ENCODE measurements at places on chromosomes 7 and 10.

DNA sequence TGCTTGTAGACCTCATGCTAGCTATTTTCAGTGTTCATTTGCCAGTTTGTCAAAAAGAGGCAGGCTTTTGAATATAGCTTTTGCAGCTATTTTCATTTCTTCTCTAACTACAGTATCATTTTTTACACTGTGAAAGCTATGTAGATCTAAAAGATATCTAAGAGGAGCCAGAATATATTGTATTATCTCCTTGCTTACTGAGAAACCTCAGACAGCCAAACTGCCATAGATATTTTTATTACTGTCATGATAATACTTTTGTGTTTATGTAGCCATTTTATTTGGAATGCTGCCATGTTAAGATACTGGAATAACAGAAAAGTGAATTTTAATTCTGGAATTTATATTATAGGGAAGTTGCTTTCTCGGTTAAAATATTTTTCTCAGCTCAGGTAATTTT is 37.2 kb downstream of the ANKIB1 start:
- DNase-seq = no peak

DNA sequence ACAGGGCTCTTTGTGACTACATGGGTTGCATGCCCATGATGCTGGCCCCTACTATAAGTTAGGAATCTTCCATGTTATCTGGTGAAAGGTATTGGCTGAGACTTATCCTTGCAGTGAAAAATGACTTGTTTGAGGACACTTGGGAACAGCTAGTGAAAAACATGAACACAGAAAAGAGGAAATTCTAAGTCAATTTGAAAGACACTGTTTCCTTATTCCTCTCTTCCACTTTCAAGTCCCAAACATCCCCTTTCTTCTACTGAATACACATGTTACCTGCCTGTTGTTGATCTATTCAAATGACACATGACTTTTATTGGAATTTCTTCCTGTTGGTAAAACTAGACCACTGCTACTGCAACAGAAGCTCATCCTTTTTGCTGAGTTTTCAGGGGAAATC is 29.5 kb upstream of the PRKCQ start:
- DNase-seq = no peak

GRCh38 chr10:20363684-20364083 is 533.4 kb downstream of the NEBL start:
- DNase-seq = no peak

GRCh38 chr7:1777122-1777521 is 107.0 kb downstream of the ELFN1 start:
- no peak for DNase-seq

DNA sequence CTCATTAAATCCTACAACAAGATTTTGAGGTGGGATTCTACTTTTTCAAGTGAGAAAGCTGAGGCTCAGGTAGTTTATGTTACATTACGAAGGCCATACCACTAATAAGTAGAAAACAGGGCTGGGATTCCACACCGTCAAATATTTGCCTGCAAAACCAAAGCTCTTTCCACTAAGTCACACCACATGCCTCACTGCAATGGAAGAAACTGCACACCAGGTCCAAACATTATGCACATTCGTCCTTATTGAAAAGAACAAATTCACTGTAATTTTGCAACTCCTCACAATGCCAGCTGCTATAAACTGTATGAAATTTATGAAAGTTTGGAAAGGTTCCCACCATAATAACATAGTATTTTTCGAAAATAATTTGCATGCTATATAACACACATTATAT is 66.5 kb downstream of the DGKB start:
- DNase-seq = no peak

DNA sequence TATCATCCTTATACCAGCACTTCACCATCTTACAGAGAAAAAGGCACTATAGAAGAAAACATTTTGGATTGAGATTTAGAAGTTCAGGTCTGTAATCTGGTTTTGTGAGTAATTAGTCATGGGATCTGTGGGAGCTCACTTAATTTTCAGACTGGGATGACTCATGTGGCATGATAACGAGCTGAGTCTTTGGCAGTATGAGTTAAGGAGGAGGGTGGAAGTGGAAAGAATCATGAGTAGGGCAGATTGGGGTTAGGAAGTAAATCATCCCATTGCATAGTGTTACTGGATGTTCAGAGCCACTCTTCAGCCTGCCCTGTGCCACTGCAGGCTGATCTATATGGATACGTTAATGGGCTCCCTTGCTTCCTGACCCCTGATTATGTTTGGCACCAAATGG is 64.9 kb downstream of the ZNF92 start:
- no peak for DNase-seq

DNA sequence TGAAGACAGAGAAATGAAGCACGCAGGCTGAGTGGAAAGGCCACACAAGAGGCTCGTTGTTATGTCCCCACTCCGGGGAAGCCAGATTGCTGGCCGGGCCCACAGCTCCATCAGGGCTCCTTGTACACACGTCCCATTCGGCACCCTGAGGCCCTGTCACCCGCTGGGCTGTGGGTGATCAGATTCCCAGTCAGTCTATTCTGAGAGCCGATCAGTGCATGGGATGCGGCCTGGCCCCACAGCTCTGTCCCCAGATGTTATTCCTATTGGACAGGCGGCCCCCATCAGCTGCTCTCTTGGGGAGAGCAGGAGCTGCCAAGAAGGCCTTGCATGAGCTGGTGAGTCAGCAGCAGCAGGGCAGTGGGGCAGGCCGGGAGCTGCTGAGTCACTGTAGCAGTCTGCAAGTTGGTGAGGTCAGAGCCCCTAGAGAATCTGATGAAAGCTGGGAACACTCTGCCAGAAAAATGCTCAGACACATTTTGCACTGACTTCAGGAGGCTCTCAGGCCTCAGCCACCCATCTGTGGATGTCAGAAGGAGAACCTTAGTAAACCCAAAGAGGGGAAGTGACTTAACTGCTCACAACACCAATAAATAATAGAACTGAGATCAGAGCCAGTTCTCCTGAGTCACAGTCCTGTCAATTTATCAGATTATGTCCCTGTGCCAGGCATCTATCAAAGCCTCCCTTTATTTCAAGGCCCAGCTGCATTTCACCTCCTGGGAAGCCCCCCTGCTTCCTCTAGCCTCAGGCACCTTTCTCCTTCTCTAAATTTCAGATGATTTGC is 9.4 kb upstream of the PSAP start:
- DNase-seq = no peak

DNA sequence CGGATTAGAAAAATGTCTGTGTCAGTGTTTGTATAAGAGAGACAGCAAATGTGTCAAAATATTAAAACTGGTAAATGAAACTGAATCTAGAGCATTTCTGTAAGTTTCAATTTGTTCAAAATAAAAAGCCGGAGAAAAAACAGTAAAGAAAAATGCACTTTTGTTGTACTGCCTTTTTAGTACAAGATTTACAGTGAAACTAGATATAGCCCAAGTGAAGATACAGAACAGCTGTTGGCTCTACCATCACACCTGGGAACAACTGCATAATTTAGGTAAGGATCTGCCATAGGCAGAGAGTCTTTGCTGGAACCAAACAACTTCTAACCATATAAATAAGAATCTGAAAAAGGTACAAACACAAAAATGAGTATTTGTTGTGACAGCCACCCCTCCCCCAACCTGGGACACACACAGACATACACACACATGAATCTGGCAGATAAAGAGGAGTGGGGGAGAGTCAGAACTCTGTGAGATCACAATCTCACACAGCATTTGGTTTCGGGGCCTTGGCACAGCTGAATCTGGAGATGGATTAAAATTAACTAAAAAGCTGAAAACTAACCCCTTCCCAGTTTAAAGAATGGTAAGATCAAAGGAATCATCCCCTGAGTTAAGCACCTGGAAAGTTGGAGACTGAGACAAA is 54.8 kb downstream of the DPY19L1 start:
- no peak for DNase-seq

GRCh38 chr7:7705318-7705717 is 13.1 kb downstream of the RPA3 start:
- no peak for DNase-seq

GRCh38 chr10:121324678-121325213 is 273.5 kb downstream of the FGFR2 start:
- DNase-seq = no peak

- DNase-seq = no peak
Measured at GRCh38 chr10:113180401-113181154, 230.5 kb downstream of the TCF7L2 start.

- no peak for DNase-seq
Measured at GRCh38 chr10:101285519-101286070, 56.3 kb upstream of the LBX1 start.

- DNase-seq = no peak
Measured at GRCh38 chr7:29146057-29146706, at the start of gene CPVL. Gene CPVL, minus strand, starts transcription at chr7:29146537. Its CDS starts 25,476 bp downstream, at chr7:29121061.

DNA sequence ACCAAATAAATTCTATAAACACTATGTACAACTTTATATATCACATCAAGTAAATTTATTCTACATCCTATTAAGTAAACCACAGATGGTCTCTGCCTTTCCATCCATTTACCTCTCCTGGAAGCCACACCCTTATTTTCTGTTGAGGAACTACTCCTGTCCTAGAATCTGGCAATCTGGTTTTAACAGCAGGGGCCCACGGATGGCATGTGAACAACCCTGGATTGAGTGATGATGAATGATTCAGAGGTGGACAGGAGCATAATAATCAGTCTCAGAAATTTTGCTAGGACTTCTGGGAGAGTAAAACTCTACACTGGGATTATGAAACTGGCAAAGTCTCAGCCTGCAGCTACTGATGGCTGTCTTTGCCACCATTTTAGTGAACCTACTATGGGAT is 54.1 kb downstream of the CDK6 start:
- DNase-seq = no peak

DNA sequence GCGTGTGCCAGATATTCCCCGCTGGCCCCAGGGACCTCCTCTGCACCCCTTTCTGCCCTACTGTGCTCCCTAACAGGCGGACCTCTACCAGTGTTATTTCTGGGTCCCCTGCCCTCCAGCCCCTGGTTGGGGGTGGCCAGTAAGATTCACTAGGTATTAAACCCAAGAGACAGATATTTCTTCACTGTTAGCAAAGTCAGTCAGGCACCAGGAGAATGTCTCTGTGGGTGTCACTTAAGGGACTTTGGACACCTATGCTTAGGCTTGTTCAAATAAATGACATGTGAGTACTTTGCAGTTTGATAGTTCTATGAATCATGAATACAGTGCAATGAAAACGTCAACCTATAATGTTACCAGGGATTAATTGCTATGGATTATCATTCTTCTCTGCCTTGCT is 234.3 kb upstream of the IGFBP3 start:
- DNase-seq = no peak

DNA sequence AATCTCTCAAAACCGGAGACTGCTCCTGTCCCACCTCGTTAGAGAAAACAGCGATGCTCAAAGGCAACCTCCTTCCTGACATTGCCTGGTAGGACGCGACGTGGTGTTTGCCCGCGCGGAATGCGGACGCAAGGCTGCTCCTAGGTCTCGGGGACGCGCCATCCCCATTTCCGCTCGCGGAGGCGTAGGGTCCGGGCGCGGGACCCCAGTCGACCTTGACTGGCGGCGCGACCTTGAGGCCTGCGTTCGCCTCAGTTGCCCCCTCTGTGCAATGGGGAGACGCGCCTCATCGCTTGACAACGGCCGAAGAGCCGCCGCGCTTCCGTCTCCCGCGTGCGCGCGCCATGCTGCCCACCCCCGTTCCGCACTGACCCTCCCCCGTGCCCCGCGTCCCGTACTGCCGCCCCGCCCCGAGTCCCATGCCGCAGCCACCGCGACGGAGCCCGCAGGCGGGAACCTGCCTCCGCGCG is 412 bp upstream of the PPIA start:
- DNase-seq = no peak

DNA sequence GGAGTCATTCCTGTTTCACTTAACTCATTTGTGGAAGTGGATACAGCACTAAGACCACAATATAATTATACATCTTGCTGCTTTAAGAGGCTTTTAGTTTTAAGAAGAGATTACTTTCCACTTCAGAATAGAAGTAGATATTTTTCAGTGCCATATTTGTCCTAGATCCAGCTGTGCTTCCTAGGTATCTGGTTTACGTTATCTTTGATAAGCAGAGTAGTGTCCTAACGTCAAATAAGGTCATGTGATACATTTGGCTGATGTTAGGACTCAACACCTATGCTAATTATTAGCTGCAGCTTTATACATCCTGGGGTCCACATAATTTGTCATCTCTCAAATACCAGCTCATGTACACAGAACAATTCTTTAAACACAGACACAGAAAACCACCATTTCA is 196.2 kb upstream of the SMIM30 start:
- no peak for DNase-seq

GRCh38 chr10:13056456-13057077 is 43.4 kb upstream of the OPTN start:
- no peak for DNase-seq

DNA sequence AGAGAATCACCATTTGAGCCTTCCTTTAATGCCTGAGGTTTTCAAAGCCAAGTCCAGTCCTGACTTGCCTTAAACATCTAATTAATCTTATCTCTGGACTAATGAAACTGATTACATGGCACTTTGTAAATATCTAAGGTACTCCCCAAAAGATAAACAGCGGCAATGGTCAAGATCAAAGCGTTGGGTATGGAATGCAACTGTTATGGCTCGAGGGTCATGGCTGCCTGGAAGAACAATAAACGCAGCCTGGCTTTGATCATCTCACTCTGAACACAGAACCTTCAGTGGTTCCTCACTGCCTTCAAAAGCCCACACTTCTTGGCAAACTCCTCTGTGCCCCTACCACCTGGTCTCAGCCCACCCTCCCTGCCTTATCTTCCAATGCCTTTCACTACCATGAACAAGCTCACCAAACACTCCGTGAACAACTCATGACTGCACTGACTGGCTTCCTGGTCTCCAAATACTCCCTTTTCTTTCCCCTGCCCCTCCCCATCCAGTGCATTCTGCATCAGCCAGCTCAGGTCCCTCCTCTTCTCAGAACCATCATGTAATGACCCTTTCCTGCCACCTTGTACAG is 150.2 kb upstream of the NFE2L3 start:
- no peak for DNase-seq

GRCh38 chr10:76469675-76470074 is 1038.3 kb downstream of the LRMDA start:
- DNase-seq = no peak

- no peak for DNase-seq
Measured at GRCh38 chr7:137545059-137545716, 201.7 kb upstream of the PTN start.

DNA sequence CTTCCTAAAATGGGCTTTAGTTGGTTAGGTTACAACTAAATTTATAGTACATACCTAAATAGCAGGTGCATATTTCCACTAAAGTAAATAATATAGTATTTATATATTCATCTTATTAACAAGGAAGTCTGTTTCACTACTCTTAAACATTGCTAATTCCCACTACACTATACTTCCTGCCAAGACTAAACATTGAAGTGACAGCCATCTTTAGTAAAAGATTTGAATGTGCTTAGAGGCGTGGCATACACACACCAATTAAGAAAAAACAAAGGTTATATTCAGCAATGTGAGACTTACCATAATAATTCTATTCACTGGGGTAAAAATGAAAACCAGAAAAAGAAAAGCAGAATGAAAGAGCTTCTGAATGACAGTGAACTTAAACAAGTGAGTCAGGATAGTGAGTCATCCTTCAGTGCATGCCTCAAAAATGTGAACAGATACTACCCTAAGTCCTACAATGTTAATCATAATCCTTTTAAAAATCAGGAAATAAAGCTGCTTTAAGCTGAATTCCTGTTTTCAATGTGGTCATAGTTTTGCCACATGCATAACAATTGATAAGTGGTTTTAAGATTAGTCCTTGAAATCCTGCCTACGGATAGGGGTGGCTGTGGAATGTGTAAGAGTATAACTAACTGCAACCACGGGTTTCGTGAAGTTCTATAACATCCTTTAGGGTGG is 59.4 kb downstream of the USP6NL start:
- no peak for DNase-seq

- DNase-seq = no peak
Measured at GRCh38 chr10:16116404-16117304, 256.3 kb upstream of the MINDY3 start.

- DNase-seq = no peak
Measured at GRCh38 chr7:36928311-36928710, 204.0 kb upstream of the AOAH start.

Measured in stimulated activated CD8-positive, alpha-beta memory T cell treated with anti-CD3 and anti-CD28 coated beads, Interleukin-4, amount 100 ng/mL, for 1 hour (primary cell).